ENCODE measurements at places on chromosomes 2 and 18. TPM values are rescaled to one million over a fixed set of nuclear protein-coding genes. Genes with fewer than 3 reads are reported as not detected.
A peak's percentile ranks its signal among the peaks of the same experiment; 100 is the strongest.

- peak; percentile 6 for DNase-seq
These were observed 112.5 kb upstream of the AGAP1 start for GRCh38 chr2:235381261-235381912.

GRCh38 chr2:68404164-68404563 is 39.1 kb downstream of the PLEK start:
- no peak for DNase-seq

DNA sequence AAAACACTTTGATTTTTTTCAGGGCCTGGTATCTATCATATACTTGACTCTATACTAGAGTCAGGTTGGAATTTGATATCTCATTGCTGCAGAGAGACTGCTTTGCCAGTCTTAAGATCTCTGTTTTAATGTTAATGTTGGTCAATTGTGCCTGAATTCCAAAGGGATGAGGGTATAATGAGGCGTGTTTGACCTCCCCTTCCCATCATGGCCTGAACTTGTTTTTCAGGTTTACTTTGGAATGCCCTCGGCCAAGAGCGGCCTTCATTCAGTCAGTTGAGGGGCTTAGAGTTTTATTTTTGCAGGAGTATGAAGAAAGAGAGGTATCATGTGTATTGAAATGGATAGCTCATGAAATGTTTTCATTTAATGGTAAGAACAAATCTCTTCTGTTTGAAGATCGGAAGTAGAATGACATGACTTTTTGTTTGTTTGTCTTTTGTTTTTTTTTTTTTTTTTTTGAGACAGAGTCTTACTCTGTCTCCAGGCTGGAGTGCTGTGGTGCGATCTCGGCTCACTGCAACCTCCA is 119.0 kb downstream of the KIAA1328 start:
- DNase-seq, result no peak

STAT4 gene
- polyA plus RNA-seq, result 1.3 TPM

- DNase-seq, result no peak
These were observed 273.5 kb upstream of the HS6ST1 start for GRCh38 chr2:128591861-128592822.

MYOM1 gene
- polyA plus RNA-seq, result 0.02 TPM

AMMECR1L gene
- polyA plus RNA-seq, result 15.4 TPM

DNA sequence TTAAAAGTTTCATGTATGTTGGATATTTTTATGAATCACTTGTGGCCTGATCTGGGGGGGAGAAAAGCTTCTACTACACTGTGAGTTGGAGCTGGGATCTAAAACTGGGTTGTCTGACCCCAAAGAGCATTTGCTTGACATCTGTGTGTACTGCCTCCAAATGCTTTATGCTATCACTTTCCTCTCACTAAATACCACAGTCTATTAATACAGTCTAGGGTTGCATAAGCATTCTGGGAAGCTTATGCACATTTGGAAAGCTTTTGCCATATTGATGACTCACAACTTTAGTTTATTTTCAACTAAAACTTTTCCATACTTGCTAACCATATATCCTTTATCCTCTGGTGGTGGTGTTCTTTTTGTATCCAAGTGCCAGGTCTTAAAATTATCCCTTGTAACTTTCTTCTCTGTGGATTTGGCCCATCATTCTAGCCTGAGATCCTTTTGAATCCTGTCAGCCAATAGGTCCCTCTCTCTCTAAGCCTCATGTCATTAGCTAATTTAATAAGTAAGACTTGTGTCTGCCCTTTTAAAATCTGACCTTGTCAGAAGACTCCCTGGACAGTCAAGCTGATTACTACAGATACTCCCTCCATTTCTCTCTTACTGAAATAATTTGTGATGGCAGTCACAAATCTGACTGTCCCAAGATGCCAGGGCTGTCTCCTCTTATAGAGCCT is 72.7 kb downstream of the NXPH2 start:
- peak; percentile 59 for DNase-seq

DNA sequence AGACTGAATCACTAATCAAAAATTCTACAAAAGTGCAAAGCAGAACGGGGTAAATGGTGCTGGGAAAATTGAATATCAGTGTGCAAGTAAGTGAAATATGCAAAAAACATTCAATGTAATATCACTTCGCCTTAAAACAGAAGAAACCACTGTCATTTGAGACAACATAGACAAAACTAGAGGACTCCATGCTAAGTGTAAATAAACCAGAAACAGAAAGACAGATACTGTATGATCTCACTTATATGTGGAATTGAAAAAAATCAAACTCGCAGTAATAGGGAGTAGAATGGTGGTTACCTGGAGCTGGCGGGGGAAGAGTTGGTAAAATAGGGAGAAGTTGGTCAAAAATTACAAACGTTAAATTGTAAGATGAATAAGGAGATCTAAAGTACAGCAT is 1420.0 kb upstream of the CDH2 start:
- no peak for DNase-seq

GRCh38 chr2:199136681-199137080 is 321.1 kb downstream of the SATB2 start:
- DNase-seq, result peak; percentile 67

Measured in AG04450 (cell line).